ENCODE measurements at places on chromosomes 4 and X. TPM values are rescaled to one million over a fixed set of nuclear protein-coding genes. Genes with fewer than 3 reads are reported as not detected.

DNA sequence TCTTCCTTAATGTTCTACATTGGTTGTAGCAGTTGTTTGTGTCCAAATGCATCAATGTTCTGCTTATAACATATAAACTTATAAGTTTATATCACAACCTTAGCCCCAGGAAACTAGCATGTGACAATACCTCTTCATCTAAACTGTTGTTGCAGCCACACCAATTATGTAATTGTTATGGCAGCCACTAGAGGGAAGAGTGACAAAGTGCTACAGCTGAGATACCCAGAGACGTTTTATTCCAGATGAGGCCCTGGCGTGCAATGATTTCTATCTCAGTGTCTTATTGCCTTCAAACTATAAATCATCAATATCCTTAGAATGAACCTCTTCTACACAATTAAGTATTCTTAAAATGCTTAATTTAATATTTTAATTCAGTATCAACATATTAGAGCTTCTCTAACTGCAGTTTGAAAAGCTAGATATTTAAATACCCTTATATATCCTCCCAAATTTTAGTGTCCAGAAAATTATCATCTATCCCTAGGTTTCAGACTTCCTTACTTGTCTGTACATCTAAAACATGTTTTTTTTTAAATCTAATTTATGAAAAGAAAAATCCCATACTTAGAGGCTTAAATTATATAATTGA is 171.6 kb downstream of the PCDH10 start:
- no peak for DNase-seq

The FAM13A gene
- 1.7 TPM for polyA plus RNA-seq

GRCh38 chrX:53318766-53319353 is 37.5 kb upstream of the IQSEC2 start:
- no peak for DNase-seq

The MAGEA2B gene
- not detected for polyA plus RNA-seq

- no peak for DNase-seq
These were observed 247.6 kb upstream of the RPS6KA3 start for GRCh38 chrX:20514358-20514757.

The MAGEA9B gene
- not detected for polyA plus RNA-seq

DNA sequence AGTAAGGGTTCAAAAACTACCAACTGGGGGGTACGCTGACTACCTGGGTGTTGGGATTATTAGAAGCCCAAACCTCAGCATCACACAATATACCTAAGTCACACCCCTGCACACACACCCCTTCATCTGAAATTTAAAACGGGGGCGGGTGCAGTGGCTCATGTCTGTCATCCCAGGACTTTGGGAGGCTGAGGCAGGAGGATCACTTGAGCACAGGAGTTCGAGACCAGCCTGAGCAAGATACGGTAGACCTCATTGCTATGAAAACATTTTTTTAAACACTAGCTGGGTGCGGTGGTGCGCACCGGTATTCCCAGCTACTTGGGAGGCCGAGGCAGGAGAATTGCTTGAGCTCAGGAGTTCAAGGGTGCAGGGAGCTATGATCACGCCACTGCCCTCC is 331.0 kb downstream of the ASMT start:
- no peak for DNase-seq

DNA sequence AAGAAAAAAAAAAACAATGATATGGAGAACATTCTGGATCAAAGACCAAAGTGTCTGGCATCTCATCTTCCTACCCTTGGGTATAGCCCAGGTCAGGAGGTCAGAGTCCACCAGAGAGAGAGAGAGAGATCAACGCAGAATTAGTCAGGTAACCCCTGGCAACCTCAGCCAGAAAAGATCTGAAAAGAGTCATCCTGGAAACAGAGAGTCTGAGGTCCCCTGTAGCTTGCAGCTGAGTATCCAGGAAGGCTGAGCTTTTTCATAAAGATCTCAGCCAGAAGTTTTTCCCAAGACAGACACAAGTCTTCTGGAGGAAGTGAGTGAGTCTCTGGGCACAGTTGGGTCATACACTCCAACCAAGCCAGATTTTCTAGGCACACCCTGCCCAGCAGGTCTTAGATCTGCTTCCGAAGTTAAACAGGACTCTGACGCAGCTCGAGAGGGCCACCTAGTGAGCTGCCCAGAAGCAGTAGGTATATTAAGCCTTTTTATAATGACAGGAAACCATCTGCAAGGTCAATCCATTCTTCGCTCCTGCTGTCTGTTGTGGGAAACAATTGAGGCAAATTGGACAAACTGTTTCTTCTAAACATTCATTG is 35.7 kb downstream of the ACE2 start:
- no peak for DNase-seq

DNA sequence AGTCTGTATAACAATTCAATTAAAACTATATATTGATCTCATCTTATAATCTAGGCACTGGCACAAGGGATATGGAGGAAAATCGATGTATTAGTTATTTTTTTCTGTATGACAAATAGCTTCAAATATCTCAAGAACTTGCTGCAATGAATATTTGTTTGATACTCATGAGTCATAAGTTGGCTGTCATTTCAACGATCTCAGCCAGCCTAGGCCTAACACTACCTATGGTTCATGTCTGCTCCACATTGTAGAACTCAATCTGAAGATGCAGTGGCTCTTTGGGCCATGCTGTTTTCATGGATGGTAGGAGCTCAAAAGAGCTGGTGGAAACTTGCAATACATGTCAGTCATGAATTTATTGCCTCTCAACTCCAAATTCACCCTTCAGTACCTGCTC is 44.7 kb downstream of the MAGEB17 start:
- no peak for DNase-seq

GRCh38 chr4:87633243-87633642 is 16.8 kb upstream of the DMP1 start:
- no peak for DNase-seq

DNA sequence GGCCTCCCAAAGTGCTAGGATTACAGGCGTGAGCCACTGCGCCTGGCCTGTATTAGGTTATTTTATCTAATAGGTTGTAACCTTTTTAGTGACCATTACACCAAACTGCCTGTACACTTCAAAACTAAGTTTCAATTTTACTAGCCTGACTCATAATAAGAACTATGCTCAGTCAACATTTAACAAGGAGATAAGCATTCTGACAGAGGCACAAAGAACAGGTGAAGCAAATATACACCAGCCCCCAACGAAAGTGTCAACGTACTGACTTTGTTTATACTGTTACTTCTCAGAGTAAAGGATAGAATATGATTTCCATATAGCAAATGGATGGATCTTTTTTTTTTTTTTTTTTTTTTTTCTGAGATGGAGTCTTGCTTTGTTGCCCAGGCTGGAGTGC is 62.8 kb downstream of the SHISA3 start:
- no peak for DNase-seq

- peak; percentile 20 for DNase-seq
These were observed 612 bp downstream of the CPLX1 start for GRCh38 chr4:825063-825970.

The CSAG1 gene
- not detected for polyA plus RNA-seq

The NLGN4X gene
- polyA plus RNA-seq, result not detected

The AVPR2 gene
- not detected for polyA plus RNA-seq

The CFAP47 gene
- not detected for polyA plus RNA-seq

- no peak for DNase-seq
These were observed 4.1 kb downstream of the MSANTD1 start for GRCh38 chr4:3252831-3253641.

DNA sequence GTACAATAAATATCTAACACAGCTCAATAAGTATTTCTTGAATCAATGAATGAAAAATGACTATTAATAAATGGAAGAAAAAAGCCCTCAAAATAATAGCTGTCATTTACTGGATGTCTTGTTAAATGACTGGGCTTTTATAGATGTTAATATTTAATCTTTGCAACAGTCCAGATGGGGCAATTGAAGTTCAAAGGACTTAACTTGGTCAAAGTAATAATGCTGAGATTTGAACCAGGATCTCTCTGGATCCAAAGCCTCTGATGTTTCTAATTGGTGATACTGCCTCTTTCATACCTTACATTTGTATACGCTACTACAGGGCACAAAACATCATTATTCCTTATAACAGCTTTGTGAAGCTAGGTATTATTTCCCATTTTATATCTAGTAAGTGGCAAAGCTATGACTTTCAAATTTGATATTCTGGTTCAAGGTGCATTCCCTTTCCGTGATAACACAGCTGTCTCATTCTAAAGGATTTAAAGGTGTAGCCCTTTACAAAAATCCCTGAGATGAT is 72.6 kb downstream of the DCK start:
- DNase-seq, result no peak

The KANTR gene
- polyA plus RNA-seq, result 0.56 TPM

GRCh38 chr4:6279582-6280289 is 10.1 kb downstream of the WFS1 start:
- DNase-seq, result no peak

DNA sequence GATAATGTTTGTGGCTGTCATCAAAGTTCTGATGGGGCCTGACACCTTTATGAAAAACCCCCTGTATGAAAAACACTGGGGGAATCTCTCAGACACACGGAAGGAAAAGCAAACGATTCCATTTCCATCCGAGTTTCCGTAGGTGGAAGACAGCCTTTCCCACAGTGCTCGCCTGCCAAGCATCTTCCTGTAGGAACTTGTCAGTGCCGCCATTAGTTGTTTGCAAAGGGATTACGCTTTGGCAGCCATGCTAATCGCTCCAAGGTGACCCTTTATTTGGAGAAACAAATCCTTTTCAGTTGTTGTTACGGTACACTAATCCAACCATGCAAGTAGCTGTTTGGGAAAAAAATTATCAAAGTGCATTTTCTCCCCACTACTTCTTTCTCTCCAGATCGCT is 44.4 kb upstream of the STOX2 start:
- no peak for DNase-seq

The NLGN3 gene
- polyA plus RNA-seq, result 0.08 TPM

DNA sequence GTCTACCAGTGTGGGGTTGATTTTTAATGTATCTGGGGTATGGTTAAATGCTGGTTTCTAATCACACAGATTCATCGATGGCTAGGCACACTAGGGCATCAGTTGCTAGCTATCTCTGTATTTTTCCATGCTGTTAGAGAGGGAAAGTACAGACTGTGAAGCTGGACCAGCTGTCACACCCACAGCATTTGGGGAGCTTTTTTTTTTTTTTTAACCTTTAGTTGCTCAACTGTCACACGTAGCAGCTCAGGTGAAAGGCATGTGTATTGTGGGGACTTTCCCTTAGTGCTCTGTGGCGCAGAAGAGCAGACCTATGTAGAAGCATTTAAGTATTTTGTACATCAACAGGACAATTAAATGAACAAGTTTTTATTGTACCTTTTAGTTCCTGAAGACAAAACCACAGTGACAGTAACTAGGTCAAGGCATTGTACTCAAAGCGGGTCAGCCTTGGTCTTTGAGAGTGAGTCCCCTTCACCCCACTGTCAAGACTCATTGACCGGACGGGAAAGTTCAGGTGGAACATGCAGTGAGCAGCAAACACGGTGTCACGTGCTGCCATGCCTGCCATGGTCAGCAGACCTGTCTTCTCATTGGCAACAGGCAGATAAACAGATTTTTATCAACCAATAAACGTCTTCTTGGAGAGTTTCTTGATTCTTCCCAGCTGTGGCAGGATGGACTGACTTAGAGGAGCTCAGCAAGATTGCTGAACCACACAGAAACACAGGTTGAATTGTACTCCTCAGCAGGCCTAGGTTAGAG is 65.3 kb downstream of the CASP3 start:
- no peak for DNase-seq

DNA sequence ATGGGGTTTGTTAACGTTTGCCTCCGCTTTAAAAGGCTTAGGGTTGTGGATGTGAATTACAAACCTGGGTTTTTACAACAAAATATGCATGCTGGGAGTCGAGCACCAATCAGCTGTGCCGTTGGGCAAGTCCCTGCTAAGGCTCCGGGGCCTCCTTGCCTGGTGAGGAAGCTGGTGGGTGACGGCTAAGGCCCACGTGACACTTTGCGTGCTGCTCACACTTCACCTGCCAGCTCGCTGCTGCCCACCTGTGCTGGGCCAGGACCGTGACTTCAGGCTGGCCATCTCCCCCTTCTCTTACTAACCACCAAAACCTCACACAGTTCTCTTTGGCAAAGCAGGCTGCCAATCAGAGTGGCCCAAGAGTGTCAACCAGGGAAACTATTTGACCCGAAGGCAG is 178.3 kb downstream of the AFAP1 start:
- no peak for DNase-seq

GRCh38 chr4:6031846-6032245 is 13.6 kb upstream of the C4orf50 start:
- DNase-seq, result no peak

DNA sequence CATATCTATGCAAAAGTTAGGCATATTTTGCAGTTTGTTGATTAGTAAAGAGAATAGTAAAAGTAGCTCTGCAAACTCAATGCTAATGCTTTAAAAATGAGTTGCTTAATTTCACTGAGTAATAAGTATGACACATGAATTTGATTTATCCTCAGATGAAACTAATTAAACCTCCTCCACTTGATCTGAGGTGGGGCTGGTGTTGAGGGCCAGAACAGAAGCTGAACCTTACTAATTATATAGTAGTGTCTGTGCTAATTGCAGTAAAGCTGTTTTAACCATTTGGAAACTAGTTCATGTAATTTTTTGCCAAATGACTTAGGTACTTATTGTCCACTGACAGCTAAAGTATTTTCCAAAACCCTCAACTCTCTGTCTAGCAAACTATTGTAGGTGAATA is 7.7 kb upstream of the PGAM4 start:
- DNase-seq, result no peak

The CA5B gene
- 66.3 TPM for polyA plus RNA-seq

DNA sequence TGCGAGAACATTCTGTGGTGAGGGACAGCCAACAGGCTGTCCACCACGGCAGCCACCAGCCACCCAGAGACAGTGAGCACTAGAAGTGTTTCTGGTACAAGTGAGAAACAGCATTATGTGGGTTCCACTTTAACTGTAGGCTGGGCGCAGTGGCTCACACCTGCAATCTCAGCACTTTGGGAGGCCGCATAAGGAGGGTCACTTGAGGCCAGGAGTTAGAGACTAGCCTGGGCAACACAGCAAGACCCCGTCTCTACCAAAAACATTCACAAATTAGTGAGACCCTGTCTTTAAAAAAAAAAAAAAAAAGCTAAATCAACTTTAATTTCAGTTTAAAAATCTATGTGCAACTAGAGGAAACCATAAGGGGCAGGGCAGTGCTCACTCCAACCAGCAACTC is 20.6 kb downstream of the FAM53A start:
- no peak for DNase-seq

The RPA4 gene
- polyA plus RNA-seq, result not detected

DNA sequence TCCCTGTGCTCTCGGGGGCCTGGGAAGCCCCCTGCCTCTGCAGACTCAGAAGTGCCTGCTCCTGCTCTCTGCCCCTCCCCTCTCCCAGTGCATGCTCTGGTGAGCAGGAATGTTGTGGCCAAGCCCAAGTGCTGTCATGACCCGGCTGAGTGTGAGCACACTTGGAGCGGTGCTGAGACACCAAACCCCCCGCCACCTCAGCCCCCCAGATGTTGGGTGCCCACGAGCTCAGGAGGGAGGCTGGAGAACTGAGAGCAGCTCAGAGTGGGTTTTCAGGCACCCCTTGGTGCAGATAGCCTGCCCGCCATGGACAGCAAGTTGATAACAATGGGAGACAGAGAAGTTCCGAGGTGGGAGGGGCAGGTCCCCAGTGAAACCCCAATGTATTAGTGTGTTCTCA is 477.4 kb downstream of the ACTRT1 start:
- no peak for DNase-seq

GRCh38 chr4:592825-593520 is 16.9 kb upstream of the TMEM271 start:
- DNase-seq, result no peak

The PRR32 gene
- polyA plus RNA-seq, result not detected

- DNase-seq, result no peak
These were observed 149.1 kb downstream of the SLC39A8 start for GRCh38 chr4:102196221-102196620.

Data from immature natural killer cell (primary cell).